ENCODE measurements at places on chromosomes 6 and 20. TPM values are rescaled to one million over a fixed set of nuclear protein-coding genes. Genes with fewer than 3 reads are reported as not detected.

The INSM1 gene
- not detected for total RNA-seq

The DUSP15 gene
- total RNA-seq = 3.9 TPM

The TXLNB gene
- total RNA-seq = not detected

The SLC22A23 gene
- total RNA-seq = 10.1 TPM

The VNN1 gene
- total RNA-seq = not detected

The ZNF335 gene
- total RNA-seq = 5.4 TPM

The C6orf118 gene
- not detected for total RNA-seq

The OLIG3 gene
- total RNA-seq = not detected

The CDH4 gene
- total RNA-seq = 3.5 TPM

The ERVFRD-1 gene
- not detected for total RNA-seq

The TPBG gene
- total RNA-seq = 28.9 TPM

The C6orf132 gene
- 1.6 TPM for total RNA-seq

The MACROD2 gene
- total RNA-seq = 0.26 TPM

DNA sequence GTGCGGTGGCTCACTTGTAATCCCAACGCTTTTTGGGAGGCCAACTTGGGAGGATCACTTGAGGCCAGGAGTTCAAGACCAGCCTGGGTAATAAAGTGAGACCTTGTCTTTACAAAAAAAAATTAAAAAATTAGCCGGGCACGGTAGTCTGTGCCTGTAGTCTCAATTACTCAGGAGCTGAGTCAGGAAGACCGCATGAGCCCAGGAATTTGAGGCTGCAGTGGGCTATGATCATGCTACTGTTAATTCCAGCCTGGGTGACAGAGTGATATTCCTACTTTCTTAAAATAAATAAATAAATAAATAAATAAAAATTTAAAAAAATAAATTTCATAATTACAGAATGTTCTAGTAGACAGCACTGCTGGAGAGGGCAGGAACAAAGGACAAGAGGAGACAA lies 62.4 kb downstream of the DST start:
- DNase-seq = no peak

- DNase-seq = no peak
Observed at GRCh38 chr6:157741321-157741947, 81.6 kb upstream of the SNX9 start.

DNA sequence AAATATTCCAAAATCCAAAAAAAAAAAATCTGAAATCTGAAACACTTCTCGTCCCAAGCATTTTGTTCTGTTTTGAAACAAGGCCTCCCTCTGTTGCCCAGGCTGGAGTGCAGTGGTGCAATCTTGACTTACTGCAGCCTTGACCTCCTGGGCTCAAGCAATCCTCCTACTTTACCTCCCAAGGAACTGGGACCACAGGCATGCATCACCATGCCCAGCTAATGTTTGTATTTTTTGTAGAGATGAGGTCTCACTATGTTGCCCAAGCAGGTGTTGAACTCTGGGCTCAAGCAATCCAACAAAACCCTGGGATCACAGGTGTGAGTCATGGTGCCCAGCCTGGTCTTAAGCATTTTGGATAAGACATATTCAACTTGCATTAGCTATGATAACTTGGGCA lies 13.6 kb downstream of the SESN1 start:
- no peak for DNase-seq

DNA sequence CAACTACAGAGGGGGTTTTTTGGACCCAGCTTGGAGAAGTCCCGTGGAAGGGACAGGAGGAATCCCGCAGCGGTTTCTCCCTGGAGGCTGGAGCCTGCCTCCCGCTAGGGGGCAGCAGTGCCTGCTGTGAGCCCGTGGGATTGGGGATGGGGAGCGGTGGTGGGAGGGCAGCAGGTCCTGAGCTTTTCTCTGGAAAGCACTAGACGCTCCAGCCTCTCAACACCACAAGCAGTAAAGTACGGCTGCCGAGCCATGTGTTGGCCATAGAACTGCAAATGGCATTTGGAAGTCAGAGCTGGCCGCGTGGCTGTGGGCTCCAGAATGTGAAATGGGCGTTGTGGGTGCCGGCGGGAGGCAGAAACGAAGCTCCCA lies 47.8 kb downstream of the GMPR start:
- DNase-seq = no peak

GRCh38 chr20:56540415-56540814 lies 7.4 kb downstream of the FAM209B start:
- DNase-seq = no peak

- peak; percentile 21 for DNase-seq
Observed at GRCh38 chr20:57361517-57361916, 10.5 kb downstream of the RAE1 start.

DNA sequence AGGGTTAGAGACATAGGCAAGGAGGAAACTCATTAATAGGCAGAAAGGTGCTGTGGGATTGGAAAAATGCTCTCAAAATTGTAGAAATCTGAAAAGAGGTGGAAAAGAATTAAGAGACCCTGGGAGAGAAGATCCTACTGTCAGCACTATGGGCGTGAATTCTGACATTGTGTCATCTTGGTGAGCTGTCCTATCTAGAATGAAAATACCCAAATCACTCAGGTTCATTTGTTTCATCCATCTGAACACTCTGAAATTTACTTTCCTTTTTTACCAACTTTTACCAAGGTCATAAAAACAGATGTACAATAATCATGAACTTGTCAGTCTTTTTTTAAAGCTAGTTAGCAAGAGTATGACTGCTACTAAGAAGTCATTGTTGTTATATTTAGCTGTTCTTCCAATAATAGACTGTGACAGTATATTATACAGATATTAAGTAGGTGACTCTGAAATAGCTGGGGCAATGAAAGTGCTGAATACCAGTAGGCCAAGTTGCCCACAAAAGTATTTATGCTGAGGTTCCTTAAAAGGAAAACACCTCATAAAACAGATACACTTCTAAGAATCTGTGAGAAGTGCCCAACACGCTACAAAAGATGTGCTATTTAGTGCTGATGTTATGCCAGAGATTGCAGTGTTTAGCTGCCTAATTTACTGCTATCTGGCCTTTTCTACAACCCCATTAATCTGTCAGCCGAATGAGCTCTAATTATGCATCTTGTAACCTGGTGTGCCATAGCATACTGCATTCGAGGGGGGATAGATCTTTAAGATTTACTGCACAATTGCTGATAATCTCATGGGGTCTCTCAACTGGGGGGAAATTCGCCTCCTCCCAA lies 217.5 kb upstream of the SUPT3H start:
- no peak for DNase-seq

DNA sequence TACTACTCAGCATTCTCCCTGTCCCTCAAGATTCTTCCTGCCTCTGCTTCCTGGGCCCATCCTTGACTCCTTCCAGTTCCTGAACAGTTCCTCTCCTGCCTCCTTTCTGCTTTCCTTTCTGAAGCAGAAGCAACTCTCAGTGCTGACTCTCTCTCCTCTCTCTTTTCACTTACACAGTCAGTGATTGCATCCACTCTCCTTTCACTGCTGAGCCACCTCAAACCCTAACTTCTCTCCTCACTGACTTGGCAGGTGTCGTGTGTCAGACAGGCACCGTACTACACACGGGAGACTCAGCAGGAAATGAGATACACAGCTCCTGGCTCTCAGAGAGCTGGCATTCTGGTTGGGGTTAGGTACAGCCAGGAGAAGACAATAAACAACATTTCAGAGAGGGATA lies 5.6 kb downstream of the ABHD16A start:
- no peak for DNase-seq

DNA sequence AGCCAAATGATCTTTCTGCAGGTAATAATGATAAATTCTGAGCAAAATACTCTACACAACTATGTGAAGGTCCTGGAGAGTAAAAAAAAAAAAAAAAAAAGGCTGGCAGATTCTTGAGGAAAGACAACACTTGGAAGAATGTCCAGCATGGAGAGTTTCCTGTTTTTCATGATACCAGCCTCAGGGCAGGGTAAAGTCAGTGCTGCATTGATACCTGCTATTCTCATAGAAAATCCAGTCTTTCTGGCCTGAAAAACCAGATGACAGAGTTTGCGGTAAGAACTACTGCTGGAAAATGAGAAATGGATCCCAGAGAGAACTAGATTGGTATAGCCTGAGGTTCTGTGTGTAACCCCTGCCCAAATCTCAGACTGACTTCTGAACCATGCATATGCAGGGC lies 89.1 kb downstream of the AFG1L start:
- DNase-seq = no peak

- DNase-seq = no peak
Observed at GRCh38 chr6:149342525-149342924, 25.0 kb downstream of the TAB2 start.

DNA sequence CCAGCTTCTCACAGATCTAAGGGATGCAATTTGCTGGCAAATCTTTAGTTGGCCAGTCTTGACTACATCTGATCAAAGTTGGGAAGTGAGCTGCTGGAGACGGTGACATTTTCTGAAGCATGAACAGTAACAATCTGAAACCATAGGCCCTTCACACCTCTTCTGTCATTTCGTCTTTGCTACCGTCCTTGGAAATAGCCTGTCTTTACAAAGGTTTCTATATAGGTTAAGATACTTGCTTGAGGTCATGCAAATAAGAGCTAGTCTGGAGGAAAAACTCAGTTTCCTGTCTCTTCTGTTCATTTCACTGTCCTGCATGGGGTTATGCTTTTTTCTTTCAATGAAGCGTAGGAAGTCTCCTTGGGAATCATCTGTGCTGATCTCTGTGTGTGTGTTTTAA lies 55.6 kb downstream of the CARMIL1 start:
- DNase-seq = no peak

- DNase-seq = no peak
Observed at GRCh38 chr6:135018052-135018451, 36.6 kb downstream of the HBS1L start.

DNA sequence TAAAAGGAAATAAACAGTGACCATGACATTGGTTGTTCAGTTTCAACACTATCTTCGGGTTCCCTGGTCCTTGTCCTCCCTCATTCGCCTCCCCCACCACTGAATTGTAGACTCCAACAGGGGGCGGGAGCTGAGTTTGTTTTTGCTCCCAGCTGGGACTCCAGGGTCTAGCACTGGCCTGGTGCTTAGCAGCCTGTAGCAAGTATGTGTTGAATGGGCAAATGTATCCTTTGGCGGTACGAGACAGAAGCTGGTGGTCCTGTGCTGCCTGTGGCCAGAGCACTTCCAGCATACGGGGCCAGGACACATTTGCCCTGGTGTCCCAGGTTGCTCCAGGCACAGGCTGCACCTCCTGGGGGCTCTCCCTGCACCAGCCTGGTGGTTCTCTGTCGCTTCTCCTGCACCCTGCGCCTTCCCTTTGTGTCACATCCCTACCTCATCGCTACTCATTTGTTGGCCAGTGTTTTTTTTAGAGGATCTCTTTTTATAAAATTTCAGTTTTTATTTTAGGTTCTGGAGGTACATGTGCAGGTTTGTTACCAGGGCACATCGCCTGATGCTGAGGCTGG lies 40.1 kb downstream of the PHACTR3 start:
- DNase-seq = no peak

GRCh38 chr6:138115877-138116660 lies 8.8 kb upstream of the PERP start:
- peak; percentile 62 for DNase-seq

GRCh38 chr6:14429396-14429795 lies 311.8 kb downstream of the CD83 start:
- DNase-seq = no peak

DNA sequence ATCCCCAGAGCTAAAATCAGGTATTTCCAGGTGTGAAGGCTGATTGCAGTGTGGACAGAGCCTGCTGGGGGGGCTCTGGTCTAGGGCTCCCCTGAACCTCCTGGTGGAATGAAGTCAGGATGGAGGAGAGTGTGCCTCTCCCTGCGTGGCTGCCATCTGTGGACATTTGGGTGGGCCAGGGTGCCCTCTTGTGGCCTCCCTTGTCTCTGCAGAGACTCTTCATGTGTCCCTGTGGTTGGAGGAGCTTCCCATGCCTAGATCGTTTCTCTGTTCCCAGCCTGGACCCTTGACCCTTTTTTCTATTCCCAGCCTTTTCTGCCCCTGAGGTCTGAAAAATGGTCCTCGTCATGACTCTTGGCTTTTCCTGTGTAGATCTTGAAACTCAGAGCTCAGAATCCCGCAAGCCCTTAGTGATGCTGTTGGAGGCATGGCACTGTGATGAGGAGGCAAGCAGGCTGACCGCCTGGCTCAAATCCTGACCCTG lies 9.9 kb upstream of the PSMF1 start:
- peak; percentile 25 for DNase-seq

- DNase-seq = no peak
Observed at GRCh38 chr6:73041051-73041450, 184.2 kb downstream of the KHDC1L start.

- DNase-seq = no peak
Observed at GRCh38 chr20:52905241-52905994, 66.7 kb upstream of the TSHZ2 start.

DNA sequence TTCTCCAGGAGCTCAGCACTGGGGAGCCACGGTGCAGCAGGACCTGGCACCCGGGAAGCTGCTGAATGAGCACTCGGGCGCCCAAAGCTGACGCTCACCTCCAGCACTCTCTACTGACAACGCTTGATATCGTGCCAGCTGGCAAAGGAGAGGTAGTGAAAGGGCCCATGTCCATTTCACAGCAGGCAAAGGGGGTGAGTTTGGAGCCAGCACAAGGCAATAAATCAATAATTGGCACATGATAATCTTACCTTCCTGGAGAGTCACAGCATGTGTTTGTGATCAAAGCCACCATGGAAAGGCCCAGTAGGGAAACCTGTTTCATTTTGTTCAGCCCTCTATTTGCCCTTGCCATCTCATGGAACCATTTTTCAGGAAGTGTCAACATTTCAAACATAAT lies 23.3 kb upstream of the SMIM26 start:
- no peak for DNase-seq

DNA sequence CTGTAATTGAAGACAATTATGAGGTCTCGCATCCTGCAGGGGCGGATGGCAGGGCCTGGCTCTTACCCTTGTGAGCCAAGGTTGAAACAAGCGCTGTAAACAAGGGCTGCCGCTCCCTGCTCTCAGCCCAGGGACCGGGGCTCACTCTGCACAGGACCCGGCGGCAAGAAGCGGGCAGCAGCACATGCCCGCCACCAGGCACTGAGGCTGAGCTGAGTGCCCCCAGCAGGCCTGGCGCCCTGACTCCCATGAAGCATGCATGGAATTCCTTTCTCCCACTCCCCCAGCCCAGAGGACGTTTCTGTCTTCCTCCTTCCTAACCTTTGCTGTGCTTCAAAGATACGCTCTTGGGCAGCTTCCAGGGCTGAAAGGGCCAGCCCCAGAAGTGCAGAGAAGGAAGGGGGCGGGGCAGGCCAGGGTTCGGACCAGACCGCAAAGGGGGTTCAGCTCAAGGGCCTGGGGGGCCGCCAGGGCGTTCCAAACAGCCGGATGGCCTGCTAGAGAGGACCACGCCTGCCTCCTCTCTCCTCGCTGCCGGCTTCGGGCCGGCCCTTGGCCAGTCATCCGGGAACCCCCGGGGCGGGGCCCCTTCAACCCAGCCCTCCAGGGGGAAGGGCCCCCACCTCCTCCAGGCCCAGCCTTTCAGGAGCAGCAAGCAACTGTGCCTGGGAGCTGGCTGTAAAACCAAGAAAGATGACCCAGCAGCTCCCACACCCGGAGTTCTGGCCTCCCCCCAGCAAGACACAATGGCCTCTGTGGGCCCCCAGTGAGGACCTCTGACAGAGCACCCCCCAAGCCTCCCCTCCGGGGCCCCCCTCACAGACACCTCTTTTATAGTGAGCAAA lies 109.9 kb downstream of the NOL4L start:
- peak; percentile 99 for DNase-seq

- DNase-seq = no peak
Observed at GRCh38 chr6:14595751-14596150, 478.2 kb downstream of the CD83 start.
